ENCODE measurements at places on chromosomes 7 and 10.
A peak's percentile ranks its signal among the peaks of the same experiment; 100 is the strongest.

GRCh38 chr7:105932835-105933477, 30.1 kb upstream of the CDHR3 start:
- peak; percentile 26 for DNase-seq

DNA sequence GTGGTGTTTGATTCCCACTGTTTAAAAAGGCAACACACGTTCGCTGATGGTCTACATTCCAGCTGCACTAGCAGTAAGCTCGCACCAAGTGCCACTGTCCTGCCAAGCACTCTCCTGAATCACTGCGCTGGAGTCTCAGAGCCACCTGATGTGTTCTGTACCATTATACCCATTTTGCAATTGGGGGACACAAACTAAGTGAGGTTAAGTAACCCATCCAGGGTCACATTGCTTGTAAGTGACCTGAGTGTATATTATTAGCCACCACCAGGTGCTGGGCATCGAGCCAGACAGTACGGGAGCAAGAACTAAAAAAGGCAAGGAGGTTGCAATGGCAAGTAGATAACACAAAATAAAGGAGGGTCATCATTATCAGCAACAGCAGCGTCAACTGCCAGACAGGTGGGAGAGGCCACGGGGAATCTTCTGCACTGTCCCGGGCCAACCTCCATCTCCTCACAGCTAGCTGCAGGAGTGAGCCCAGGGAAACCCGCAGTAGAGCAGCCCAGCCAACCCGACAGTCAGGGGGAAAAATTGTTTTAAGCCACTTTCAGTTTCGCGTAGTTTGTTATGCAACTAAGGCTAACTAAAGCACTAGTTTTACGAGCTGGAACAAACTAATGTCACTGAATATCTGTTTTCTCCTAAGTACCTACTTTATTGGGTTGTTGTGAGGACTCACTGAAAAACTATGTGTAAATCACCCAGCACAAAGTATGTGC, 712 bp upstream of the CPVL start:
- no peak for DNase-seq

GRCh38 chr7:140229101-140229525, 52.3 kb upstream of the KDM7A start:
- no peak for DNase-seq

DNA sequence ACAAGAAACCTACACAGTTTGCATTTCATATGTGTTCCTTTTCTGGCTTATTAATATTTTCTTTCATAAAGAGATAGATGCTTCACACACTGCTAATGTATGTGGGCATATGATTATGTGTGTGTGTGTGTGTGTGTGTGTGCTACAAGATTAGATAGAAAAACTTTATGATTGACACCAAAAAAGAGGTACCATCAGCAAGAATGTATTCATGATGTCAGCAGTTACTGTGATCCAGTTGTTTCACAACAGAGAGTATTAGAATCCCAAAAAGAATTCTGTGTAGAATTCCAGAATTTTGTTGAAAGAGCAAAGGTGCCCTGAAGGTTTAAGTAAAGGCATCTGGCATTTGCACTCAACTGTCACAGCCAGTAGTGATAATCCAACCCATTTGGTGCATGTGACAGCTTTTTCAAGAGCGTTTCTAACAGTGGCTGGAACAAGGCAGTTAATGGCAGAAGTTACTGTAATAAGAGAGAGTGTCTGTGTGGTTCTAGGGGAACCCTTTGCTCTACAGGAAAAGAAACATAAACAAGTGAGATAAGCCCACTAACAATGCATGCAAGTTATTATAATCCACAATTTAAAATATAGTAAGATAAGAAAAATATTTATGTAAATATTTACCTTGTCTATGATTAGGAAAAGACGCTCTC, 16.6 kb downstream of the RELN start:
- no peak for DNase-seq

Data from non-pigmented ciliary epithelial cell (primary cell).